ENCODE measurements at places on chromosomes 3 and 15.

DNA sequence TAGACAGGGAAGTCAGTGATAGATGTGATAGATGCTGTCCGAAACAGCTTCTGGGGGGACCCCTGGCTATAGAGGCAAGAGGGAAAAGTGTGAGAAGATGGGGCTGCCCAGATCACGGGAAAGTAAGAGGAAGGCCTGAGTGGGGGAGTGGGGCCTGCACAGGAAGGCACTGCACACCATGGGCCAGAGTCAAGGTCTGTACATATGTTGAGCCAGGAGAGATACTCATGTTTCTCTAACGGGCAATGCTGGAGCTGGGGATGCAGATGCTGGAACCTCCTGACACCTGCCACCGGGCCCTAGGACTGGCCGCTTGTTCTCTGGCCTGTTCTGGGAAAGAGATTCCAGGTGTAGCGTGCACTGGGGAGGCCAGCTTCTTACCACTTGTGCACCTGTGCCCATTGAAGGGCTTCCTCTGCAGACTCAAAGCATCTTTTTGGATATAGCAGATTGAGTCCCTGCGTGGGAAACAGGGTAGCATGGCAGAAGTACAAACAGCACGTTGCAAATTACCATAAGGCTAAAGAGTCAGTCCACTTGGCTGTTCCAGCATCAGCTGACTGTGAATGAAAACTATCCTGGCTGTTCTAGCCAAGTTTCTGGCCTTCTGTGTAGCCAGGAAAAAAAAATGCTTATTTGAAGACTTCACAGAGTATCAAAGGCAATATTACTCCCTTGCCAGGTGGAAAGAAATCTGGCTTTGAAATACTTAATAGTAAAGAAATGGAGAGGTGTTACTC lies 77.1 kb upstream of the GSK3B start:
- DNase-seq, result no peak

- DNase-seq, result peak; percentile 60
These were observed 34.5 kb downstream of the PLA2G4D start for GRCh38 chr15:42059661-42060476.

DNA sequence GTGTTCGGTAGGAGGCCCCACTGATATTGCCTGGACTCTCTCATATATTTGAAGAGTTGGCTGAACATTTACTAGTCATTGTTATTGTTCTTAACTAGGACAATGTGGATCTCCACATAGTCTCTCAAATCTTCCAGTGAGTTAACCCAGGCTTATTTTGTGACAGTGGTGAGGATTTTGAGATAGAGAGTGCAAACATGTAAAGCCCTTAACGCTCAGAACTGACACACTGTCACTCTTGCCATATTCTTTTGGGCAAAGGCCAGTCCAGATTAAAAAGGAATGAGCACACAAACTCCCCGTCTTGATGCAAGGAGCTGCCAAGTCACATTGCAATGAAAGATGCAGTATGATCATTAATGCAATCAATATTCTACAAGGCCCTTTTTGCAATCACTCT lies 431.9 kb upstream of the AZI2 start:
- no peak for DNase-seq

GRCh38 chr3:46484911-46485778 lies 12.6 kb upstream of the RTP3 start:
- no peak for DNase-seq

- peak; percentile 80 for DNase-seq
These were observed 24.9 kb upstream of the SIAH2 start for GRCh38 chr3:150787741-150788370.

- DNase-seq, result no peak
These were observed 195.4 kb downstream of the OPA1 start for GRCh38 chr3:193788189-193788991.

DNA sequence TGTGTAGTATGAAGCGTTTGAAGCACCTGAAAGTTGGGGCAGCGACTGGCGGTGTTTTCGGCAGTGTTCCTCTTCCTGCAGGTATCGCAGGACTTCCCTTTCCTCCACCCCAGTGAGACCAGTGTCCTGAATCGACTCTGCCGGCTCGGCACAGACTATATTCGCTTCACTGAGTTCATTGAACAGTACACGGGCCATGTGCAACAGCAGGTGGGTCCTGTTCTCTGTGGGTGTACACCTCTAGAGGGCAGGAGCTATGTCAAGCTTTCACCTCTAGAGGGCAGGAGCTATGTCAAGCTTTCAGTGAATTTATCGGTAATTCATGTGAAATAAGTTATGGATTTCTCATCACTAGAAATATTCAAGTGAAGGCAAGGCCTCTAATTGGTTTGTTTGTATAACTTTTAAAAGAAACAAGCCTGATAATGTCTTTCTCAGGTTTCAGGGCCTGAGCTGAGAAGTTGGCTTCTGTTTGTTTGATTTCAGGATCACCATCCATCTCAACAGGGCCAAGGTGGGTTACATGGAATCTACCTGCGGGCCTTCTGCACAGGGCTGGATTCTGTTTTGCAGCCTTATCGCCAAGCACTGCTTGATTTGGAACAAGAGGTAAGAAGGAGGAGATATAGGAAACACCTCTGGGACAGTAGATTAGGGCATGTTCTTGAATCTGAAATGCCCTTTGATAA lies 5.3 kb downstream of the TUBGCP4 start:
- DNase-seq, result no peak

GRCh38 chr15:89003865-89004725 lies 84.2 kb upstream of the ABHD2 start:
- no peak for DNase-seq

DNA sequence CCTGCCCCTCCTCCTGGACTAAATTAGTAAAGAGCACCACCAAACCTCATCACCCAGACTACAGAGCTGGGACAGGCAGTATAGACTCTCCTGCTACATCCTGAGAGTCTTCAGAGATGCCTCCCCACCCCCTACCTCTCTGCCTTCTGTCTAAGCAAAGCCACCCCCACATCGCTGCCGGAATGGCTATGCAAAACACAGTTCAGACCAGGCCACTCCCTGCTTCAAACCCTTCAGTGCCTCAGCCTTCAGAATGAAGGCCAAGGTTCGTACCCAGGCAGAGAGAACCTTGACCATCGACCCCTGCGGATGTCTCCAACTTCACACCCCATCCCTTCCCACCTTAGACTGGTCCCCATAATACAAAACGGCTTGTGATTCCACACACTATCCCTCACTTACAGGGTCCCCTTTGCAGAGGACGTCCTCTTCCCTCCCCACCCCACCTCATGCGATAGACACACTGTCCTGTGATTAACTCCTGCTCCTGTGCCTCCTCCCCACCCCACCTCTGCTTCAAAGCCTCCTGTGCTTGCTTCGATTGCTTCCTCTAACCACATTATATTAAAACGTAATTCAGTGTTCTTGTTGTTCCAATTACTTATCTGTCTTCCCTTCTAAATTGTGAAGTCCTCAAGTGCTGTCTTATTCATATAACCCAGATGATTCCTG lies 175.3 kb downstream of the UACA start:
- DNase-seq, result no peak

GRCh38 chr3:131082871-131083863 lies 56.5 kb downstream of the NEK11 start:
- no peak for DNase-seq

GRCh38 chr3:71514621-71515020 lies 68.9 kb downstream of the FOXP1 start:
- no peak for DNase-seq

- no peak for DNase-seq
These were observed 122.5 kb upstream of the SNRPN start for GRCh38 chr15:24832282-24832681.

DNA sequence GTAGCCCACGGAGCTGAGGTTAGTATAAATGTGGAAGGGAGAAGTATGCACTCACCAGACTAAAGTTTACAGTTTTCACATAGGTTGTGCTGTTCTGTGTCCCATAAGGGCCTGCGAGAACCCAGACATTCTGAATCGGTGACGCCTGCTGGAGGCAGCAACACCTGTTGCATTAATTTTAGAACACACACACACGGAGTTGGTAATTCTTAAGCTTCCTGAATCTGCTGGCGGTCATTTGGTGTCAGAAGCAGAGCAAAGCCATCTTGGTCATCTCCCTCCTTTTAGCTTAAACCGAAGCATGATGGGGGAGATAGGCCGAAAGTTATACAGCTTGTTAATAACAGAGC lies 41.1 kb upstream of the AP3B2 start:
- no peak for DNase-seq

DNA sequence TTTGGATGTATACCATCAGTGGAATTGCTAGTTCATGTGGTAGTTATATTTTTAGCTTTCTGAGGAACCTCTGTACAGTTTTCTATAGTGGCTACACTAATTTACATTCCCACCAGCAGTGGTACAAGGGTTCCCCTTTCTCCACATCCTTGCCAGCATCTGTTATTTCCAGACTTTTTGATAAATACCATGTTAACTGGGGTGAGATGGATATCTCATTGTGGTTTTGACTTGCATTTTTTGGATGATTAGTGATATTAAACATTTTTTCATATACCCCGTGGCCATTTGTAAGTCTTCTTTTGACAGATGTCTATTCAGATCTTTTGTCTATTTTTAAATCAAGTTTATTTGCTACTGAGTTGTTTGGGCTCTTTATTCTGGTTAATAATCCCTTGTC lies 455.6 kb upstream of the RARB start:
- no peak for DNase-seq

- DNase-seq, result peak; percentile 10
These were observed 31.4 kb upstream of the PRTG start for GRCh38 chr15:55774113-55774970.

DNA sequence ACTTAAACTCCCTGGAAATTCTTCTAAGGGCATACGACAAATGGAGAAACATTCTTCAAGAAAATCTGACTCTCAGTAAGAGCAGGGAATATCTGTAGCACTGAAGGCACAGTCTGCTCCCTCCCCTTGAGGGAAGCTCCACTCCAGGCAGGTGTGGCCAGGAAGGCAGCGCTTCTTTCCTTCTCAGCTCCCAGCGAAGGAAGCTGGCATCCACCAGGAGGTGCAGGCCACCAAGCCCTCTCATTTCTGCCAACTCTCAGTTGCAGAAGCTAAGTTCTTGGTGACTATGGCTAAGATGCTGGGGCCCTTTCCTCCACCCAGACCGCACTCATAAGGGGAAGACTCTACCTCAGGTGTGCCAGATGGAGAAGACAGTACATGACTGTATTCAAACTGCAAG lies 37.7 kb upstream of the SLC41A3 start:
- no peak for DNase-seq

DNA sequence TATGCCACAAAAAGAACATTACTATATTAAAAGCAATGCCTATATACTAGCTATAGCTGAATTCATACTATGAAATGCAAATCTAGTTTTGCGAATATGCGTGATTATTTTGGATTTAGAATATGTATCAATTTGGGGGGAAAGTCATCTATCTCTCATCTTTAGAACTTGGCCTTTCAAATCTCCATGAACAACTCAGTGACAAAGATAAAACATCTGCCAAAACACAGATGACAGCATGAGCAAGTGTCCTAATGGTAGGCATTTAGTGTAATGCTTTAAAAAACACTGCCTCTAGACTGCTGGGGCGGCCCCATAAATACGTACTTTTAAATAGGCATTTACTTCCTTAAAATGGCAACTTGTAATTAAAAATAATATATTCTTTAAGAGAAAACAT lies 2.7 kb downstream of the CD47 start:
- DNase-seq, result no peak

- peak; percentile 51 for DNase-seq
These were observed 14.6 kb downstream of the XIRP1 start for GRCh38 chr3:39177708-39178332.

DNA sequence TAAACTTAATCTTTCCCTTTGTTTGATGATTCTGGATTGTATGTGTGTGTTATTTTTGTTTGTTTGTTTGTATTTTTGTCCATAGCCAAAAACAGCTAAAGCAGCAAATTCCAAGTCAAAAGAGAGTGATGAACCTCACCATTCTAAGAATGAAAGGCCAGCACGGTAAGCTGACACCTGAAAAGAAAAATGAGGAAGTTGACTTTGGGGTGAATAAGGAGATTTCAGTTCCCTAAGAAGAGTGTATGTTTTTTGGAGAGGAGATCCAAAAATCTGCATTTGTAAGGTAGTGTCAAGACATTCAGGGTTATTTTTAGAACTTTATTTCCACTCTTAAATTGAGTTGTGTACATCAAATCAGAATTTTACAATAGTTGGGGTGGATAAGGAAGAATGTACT lies 52.3 kb upstream of the UTS2B start:
- DNase-seq, result no peak

DNA sequence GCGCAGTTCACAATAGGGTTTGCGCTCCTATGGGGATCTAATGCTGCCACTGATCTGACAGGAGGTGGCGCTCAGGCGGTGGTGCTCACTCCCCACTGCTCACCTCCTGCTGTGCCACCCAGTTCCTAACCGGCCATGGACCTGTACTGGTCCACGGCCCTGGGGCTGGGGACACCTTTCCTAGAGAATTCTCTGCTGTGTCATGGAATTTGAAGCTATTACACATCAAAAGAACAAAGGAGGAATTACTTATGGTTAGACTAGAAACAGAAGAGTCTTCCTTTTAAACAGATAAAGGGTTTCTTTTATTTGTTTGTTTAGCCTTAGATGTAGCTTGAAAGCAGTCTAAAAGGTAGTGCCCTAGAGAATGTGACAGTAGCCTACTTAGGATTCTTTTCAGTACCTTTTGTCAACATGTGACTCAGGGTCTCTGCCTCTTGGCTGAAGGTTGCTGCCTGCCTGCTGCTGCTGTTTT lies 50.3 kb downstream of the PAK2 start:
- DNase-seq, result no peak

DNA sequence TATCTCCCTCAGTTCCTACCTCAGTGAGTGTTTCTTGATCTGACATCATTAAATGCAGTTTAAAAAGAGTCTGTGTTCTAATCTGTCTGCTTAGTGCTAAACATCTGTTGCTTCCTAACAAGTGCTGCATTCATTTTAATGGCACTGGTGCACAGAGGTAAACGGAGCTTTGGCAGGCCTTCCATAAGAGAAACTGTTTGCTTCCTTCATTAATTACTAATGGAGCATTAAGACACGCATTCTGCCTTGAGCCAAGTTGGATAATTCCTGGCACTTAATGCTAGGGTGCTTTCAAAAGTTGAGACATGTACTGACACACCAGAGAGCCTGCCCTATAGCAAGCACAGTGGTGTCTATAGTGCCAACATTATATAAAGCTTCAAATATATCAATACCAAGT lies 34.7 kb downstream of the SCG5 start:
- DNase-seq, result no peak

- DNase-seq, result no peak
These were observed 4.0 kb downstream of the TNK2 start for GRCh38 chr3:195904368-195904767.

All from CD8-positive, alpha-beta T cell (primary cell).